Stimulated activated CD4-positive, alpha-beta T cell treated with anti-CD3 and anti-CD28 coated beads, Interleukin-12 subunit alpha, Interleukin-12 subunit beta, amount 100 ng/mL, for 4 hours (primary cell): ENCODE measurements at places on chromosomes 16 and 17.

GRCh38 chr17:60327134-60327900 is 64.6 kb downstream of the USP32 start:
- DNase-seq, result no peak

DNA sequence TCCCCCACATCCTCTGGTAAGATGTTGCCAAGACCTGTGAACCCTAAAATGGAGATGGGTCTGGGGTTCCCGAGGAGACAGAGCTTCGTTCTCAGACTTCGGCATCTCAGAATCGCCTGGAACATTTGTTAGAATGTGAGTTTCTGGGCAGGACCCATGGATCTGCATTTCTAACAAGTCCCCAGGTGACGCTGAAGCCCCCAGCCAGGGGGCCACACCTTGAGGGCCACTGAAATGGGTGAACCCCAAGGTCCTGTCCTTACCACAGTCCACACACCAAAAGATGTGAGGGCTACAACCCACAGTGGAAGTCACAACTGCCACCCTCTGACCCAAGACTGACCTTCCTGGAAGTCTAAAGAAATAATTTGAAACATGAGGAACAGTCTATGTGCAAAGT is 14.0 kb downstream of the MPP3 start:
- DNase-seq, result no peak

DNA sequence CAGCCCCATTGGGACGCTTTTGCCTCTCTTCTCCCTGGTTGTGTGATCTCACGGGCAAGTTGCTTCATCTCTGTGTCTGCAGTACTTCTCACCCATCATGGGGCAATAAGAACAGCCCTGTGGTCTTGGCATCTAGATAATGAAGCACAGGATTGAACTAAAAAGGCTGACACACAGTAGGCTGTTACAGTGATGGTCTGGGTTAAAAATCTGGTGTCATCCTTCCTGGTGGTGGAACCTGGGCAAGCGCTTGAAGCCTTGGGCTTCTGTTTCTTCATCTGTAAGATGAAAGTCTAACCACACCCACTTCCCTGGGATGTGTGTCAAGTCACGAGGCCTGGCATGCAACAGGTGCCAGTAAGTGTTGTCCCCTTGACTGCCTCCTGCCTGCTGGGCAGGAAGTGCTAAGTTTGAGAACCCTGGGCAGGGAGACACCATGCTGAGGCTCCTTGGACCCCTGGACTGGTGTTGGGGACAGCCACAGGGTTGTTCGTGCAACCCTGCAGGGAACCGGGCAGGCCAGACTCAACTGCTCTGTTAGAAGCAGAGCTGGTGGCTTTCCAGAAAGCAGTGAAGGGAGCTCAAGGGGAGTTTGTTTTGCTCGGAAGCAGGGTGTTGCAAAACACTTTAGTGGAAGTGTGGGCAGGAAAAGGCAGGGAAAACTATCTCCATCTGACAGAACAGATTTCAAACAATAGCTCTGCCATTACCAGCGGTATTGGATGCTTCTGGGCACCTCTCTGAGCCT is 5.9 kb upstream of the MAP2K3 start:
- no peak for DNase-seq

DNA sequence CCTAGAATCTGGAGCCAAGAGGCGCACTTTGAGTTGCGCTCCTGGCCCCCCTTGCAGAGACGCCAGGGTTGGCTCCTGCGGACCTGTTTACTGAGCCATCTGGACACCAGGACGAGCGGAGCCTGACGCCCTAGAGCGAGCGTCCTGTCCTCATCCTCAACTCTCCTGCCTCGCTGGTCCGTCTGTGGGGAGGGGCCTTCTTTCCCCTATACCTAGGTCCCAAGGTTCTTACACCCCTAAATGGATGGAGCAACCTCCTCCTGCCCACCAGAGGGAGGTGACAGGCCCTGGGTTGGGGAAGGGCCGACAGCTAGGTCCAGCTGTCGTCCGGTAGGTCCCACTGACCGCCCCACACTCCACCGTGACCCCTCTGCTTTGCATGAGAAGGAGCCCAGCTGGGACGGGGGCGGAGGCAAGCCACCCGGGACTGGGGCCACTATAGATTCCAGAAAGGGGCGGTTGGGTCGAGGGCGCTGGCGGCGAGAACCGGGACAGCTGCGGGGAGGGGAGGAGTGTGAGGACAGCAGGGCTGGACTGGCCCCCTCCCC is 3.1 kb upstream of the LHX1 start:
- DNase-seq, result no peak

DNA sequence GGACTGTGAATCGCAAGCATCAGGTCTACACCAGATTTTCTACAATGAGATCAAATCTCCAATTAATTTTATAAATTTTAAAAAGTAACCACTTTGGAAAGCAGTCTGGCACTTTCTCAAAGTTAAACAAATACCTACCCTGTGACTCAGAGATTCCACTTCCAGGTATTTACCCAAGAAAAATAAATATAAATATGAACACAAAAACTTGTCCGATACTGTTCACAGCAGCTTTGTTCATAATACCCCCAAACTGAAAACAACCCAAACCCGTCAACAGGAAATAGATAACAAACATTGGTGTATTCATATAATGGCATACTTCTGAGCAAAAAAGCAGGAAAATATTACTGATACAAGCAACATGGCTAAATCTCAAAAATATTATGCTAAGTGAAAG is 12.1 kb downstream of the ZDHHC7 start:
- DNase-seq, result no peak

- no peak for DNase-seq
These were observed 53.4 kb downstream of the PIMREG start for GRCh38 chr17:6497496-6498221.

DNA sequence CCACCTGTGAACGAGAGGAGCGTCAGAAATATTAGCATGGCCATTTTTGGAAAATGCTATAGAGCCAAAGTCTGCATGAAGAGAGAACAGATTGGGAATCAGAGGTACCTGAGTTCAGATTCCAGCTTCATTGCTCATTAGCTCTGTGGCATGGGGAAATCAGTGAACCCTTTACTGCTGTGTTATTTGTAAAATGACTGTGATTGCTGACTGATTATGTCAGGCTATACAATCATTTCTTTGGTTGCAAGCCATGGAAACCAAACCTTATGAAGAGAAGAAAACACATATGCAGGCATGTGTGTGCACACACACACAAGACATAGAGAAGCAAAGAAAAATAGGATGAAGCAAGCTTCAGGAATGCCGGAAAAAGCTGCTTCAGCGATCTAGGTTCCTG is 101.4 kb upstream of the HSBP1 start:
- no peak for DNase-seq

GRCh38 chr16:87058728-87059250 is 258.4 kb downstream of the C16orf95 start:
- DNase-seq, result no peak

- no peak for DNase-seq
These were observed 701 bp downstream of the PDP2 start for GRCh38 chr16:66881014-66881417.

DNA sequence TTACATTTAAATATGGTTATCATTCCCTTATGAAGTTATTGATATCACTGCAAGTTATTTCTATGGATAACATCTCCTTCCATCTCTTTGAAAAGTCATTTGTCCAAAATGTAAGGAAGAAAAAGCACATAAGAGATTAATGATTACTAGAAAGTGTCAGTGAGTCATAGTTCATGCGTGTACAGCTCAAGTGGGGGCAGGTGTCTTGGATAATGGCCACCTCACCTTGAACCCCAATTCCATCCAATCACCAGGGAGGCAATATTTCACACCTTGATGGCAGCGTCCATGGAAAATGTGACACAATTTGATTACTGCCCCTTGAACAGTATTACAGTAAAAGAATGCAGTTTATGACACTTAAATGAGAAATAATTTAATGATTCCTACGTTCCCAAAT is 358.3 kb upstream of the SOX9 start:
- no peak for DNase-seq

DNA sequence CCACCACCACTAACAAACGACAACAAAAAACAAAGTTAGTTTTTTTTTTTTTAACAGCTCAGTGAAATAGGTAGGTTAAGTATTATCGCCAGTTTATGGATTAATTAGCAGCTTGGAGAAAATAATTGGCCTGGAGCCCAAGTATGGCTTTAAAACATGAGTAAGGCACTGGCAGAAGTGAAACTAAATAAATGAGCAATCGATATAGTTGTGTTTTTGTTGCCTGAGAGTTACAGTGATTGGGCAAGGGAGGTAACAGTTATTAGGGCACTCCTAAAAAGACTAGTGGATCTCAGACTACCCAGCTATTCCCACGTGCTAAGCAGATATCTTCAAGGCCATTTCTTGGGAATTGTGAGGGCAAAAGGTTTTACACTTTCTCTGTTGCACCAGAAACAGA is 2.4 kb downstream of the MLKL start:
- no peak for DNase-seq

DNA sequence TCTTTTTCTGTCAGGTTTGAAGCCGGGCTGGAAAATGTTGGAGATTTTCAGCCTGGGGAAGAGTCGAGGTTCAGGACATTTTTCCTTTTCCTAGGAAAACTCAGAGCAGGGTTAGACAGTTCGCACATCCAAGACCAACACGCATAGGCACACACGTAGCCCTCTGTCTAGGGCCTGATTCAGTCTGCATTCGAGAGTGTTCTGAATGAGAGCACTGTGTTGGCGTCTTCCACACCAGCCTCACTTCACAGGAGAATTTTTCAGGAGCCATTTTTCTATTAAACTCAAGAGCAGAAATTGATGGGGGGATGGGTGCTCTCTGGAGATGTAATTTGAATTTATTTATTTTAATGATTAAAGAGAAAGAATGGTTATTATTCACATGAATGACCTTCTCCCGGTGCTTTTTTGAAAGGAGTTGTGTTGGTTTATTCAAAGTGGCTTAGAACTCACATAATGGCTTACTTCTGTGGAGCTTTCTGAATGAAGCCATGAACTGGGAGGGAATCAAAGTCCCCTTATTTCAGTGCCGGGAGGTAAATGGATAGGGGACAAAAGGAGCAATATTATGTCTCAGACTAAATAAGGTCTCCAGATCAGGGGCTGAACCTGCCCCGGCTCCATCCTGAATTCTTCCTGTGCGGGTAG is 194.3 kb downstream of the CCDC182 start:
- DNase-seq, result no peak

DNA sequence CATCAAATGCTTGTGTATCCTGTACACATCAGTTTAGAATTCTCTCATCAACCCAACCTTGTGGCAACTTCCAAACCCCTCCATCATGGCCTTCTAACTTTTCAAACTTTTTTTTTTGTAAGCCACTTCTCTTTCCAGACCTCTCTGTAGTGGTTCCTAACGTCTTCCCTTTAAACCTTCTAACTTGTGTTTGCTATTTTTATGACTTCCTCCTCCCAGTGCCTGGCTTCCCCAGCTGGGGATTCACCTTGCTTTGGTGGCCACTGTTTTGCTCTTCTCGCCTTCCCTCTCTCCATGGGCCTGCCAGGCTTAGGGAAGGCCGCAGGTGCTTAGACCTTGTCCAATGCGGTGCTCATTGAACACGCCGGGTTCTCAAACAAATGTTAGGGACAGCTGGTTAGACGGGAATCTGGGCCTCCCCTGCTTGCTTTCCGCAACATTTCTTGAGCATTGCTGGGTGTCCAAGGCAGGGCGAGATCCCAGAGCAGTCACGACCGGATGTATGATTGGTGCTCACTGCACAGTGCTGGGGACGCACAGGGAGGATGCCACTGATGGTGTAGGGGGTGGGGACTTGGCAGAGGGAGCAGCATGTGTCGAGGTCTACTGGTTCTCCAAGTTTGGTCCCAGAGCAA is 1.1 kb upstream of the XYLT2 start:
- no peak for DNase-seq

DNA sequence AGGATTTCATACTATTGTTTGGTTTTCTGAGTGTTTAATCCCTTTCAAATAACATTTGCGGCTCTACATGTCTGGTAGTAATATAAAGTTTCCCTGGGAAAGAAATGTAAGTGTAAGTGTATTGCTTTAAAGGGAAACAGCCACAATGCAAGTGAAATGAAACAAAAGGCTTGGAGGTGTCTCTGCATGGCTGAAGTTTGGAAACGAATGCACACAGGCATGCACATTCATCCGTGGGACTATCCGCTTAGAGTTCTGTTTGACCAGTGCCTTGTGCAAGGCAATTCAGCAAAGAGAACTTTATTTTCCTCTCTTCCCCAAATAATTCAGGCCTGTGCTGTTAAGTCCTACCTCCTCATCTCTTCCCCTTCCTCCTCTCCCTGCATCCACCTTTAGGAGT is 56.1 kb upstream of the MRTFB start:
- no peak for DNase-seq

- peak; percentile 40 for DNase-seq
These were observed 994 bp downstream of the PITPNA start for GRCh38 chr17:1561420-1562175.

- no peak for DNase-seq
These were observed 10.6 kb upstream of the AATK start for GRCh38 chr17:81176666-81177065.

- DNase-seq, result no peak
These were observed 192.7 kb downstream of the RPTOR start for GRCh38 chr17:80737106-80738019.

DNA sequence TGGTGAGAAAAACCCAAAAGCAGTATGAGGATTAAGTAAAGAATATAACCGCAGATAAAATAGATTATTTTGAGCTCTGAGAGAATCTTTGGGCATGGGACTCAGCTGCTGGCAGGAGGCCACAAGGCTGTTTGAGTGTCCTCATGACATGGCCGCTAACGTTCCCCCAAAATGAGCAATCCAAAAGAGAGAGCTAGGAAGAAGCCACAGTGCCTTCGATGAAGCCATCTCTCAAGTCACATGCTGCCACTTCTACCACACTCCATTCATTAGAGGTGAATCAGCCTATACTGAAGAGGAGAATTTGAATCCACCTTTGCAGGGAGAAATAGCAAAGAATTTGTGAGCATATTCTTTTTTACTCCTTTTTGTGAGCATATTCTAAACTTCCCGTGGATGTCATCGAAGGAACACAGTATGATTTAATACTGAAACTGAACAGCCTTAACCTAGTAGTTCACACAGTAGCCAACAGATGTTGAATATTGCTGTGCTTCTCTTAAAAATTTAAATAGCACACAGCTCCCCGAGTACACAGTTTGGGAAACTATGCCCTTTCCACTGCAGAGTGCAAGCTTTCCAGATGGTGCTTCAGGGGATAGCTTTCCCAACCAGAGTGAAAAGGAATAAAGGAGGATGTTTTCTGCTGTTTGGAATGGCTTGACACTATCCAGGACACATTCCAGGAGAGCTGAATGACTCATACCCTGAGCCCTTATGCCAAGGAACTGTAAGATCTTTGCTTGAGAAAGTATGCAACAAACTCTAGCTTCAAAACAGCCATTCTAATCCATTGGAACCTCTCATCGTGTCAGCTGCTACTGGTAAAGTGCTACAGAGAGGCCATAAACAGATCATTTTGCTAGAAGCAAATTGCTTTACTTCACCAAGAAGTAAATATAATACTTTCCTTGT is 33.9 kb downstream of the ANKFY1 start:
- no peak for DNase-seq

DNA sequence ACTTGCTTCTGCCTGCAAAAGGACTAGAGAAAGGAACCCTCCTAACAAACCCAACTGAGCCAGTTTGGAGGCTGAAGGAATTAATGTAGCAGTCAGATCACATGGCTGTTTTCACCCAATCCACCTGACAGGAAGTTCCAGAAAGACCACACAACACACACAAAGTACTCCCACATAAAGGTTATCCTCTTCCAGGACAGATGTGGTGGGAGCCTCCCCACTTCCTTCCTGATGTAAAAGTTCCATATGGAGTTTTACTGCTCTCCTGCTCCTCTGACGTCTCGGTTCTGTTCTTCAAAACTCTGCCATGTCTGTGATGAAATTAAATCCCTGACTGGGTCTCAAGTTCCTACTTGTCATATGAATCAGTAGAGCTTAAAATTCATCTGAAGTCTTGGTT is 497.0 kb upstream of the HSBP1 start:
- no peak for DNase-seq
